ENCODE measurements at places on chromosomes 2 and 18.

DNA sequence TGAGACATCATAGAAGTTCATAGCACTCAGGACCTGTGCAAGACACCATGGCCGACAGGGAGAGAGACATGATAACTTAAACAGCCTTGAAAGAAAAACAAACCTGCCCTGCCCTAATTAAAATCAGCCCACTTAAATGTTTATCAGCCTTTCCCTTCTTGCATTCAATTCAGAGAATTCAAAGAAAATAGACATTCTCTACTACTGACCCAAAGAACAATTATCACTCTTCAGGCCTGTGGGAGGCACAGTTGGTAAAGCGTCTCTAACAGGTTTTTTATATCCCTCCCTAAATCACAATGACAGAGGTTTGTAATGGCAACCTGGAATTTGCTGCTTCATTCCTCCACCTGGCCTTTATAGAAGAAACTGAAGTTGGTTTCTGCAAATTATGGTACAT, 1.7 kb downstream of the CDK15 start:
- no peak for DNase-seq

DNA sequence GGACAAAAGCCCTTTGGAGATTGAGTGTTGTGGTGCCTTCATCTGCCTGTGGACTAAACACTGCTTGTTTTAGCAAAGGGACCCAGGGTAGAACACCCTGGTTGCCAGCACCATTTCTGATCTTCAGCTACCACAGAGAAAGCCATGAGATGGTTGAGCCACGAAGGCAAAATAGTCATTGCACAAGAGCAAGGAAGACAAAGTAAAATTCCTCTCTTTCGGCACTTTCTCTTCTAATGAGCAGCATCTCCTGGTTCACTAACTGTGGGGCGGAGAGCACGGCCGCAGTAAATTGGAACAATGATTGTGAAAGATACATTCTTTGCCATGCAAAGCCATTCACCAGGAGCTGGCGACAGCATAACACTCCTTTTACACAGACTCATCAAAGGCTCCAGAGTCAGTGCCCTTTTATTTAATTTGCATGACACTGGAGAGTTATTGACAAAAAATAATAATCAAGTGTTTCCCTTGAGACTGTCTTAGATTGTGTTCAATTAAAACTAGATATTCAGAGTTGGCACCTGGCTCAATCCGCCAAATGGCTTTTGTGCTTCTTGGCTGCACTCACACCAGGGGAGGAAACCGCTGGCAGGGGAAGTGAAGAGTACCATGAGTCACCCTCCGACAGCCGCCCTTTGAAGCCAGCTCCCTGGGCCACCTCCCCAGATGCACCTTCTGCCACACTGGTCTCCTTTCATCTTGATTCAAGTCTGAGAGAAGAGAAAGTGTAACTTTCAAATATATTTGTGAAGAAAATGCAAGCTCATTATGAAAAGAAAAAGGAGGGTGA, 100.5 kb upstream of the MEIS1 start:
- DNase-seq: no peak

DNA sequence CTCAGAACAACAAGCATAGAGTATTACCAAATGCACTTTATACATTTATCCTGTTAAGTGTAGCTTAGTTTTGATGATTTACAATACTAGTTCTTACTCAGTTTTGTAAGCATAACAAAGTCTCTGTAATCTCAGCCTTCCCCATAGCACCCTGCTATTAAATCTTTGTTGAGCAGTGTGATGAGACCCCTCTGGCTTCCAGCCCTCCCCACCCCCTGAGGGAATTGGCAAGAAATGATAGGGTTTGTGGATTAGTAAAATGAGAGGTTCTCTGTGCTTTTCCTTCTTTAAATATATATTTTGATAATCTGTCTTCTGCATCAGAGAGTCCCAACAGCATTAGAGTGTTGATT, 37.2 kb downstream of the ZNF521 start:
- no peak for DNase-seq

DNA sequence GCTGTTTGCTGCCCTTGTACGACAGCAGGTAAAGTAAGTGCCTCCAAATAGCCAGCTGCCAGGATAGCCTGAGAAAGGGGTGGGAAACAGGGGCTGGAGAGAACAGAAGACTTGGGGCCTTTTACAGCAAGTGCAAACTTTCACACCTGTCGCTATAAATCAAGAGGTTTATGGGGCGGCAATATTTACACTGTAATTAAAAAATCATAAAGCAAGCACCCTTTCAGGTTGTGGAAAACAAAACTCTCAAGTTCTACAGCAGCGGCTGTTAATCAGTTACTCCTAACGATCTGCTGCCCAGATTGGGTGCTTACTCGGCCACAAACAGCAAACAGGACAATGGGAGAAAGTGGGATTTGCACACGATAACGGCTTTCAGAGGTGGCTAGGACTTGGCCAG, 359.5 kb upstream of the ETAA1 start:
- no peak for DNase-seq

- DNase-seq: no peak
Observed at GRCh38 chr2:232568161-232568560, 17.7 kb downstream of the EIF4E2 start.

- no peak for DNase-seq
Observed at GRCh38 chr2:12180031-12180430, 433.6 kb downstream of the LPIN1 start.

DNA sequence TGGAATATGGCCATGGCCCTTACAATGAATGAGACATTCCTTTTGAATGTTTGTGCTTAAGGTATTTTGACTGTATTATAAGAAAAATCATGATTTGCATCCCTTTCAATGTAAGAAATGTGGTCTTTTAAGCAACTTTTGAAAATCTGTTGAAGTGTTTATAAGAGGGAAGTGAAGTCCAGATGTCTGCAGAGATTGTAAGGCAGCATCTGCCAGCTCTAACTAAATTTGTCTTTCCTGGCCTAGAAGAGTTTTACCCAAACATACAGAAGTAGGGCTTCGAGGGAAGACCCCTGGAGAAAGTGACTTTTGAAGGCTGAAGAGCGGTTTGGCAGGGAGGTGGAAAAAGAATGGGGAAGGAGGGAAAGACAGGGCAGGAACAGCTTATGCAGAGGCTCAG, 12.2 kb downstream of the EML6 start:
- DNase-seq: no peak

DNA sequence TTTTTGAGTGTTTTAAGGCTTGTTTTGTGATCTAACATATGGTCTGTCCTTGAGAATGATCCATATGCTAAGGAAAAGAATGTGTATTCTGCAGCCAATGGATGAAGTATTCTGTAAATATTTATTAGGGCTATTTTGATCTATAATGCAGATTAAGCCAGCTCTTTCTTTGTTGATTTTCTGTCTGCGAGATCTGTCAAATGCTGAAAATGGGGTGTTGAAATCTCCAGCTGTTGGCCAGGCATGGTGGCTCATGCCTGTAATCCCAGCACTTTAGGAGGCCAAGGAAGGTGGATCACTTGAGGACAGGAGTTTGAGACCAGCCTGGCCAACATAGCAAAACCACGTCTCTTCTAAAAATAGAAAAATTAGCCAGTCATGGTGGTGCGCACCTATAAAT, 132.7 kb downstream of the DIS3L2 start:
- no peak for DNase-seq

All from CD4-positive, alpha-beta T cell treated with Interleukin-2 at 100 ng/mL for 4 hours (primary cell).